ENCODE measurements at places on chromosomes 1 and 21.

- no peak for DNase-seq
Measured at GRCh38 chr1:234960722-234961455, 167.7 kb downstream of the TOMM20 start.

DNA sequence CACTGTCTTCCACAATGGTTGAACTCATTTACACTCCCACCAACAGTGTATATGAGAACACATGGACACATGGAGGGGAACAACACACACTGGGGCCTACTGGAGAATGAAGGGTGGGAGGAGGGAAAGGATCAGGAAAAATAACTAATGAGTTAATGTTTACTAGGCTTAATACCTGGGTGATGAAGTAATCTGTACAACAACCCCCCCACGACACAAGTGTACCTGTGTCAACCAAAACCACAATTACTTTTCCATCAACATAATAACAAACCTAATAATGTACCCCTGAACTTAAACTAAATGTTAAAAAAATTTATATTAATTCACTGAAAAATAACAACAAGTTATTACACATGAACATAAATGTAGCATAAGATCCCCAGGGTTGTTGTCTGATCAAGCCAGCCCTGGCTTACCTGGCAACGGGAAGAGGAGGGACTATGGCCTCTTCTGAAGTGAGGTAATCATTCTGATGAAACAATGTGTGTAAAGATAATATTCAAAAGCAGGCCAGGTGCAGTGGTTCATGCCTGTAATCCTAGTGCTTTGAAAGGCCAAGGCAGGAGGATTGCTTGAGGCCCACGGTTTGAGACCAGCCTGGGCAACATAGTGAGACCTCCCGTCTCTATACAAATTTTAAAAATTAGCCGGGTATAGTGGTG lies 40.8 kb upstream of the HEATR1 start:
- no peak for DNase-seq

- no peak for DNase-seq
Measured at GRCh38 chr21:18245464-18245967, 883 bp downstream of the CHODL start.

GRCh38 chr1:183318433-183318832 lies 99.7 kb downstream of the NMNAT2 start:
- peak; percentile 50 for DNase-seq

All from SHP77 (cell line).